ENCODE measurements at places on chromosomes 16 and 17.

- DNase-seq = no peak
Measured at GRCh38 chr16:1510941-1511351, 17.8 kb downstream of the TELO2 start.

GRCh38 chr16:26644912-26645543 is 421.7 kb upstream of the C16orf82 start:
- no peak for DNase-seq

DNA sequence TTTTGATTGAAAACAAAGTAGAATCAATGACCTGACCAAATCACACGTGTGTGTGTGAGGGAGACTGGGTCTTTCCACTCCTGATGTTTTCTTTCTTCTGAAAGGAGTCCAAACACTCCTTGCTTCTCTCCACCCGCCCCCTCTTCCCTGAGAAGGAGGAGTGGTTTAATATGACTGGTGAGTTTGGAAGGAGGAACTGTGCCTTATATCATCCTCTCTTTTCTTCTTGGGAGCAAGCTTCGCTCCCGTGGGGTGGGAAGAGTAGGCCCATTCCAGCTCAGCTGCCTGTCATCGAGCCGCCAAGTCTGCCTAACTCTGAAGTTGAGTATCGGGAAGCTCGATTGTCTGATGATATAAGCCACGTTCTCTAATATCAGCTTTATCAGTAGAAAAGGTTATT is 96.5 kb downstream of the YPEL2 start:
- no peak for DNase-seq

GRCh38 chr17:15945527-15946191 is 729 bp downstream of the ADORA2B start:
- no peak for DNase-seq

DNA sequence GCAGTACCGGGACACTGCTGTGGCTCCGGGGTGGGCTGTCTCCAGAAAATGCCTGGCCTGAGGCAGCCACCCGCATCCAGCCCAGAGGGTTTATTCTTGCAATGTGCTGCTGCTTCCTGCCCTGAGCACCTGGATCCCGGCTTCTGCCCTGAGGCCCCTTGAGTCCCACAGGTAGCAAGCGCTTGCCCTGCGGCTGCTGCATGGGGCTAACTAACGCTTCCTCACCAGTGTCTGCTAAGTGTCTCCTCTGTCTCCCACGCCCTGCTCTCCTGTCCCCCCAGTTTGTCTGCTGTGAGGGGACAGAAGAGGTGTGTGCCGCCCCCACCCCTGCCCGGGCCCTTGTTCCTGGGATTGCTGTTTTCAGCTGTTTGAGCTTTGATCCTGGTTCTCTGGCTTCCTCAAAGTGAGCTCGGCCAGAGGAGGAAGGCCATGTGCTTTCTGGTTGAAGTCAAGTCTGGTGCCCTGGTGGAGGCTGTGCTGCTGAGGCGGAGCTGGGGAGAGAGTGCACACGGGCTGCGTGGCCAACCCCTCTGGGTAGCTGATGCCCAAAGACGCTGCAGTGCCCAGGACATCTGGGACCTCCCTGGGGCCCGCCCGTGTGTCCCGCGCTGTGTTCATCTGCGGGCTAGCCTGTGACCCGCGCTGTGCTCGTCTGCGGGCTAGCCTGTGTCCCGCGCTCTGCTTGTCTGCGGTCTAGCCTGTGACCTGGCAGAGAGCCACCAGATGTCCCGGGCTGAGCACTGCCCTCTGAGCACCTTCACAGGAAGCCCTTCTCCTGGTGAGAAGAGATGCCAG is 12.9 kb downstream of the STH start:
- DNase-seq = no peak
